ENCODE measurements at places on chromosomes 6 and 20. TPM values are rescaled to one million over a fixed set of nuclear protein-coding genes. Genes with fewer than 3 reads are reported as not detected.

VNN1 gene
- total RNA-seq, result not detected

DNA sequence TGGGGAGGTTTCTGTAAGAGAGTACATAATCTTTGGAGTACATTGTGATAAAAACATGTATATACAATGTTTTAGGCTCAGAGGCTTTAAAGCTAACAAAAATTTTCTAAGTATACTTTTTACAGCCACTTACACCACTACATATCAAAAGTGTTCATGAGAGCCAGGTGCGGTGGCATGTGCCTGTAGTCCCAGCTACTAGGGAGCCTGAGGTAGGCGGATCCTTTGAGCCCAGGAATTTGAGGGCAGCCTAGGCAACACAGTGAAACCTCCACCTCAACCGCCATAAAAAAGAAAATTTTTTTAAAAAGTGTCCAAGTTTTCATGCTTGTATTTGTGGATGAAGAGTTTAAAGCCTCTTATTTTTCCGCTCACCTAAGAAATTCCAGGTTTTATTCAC lies 22.5 kb downstream of the SNX3 start:
- no peak for DNase-seq

DNA sequence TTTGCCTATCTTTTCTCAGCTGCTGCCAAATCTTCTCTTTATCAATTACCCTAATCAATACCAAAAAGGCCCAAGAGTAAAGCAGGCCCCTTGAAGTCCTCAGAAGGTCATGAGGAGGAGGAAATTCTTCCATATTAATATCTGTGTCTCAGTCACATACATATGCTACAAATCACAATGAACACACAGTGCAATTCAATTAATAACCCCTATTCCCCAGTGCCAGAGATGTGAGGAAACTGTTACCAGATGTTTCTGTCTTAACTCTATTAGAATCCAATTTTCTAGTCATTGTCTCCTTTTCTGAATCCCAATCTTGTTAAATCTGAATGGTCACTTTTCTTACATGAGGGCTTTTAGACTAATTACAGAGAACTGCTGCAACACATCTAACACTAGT lies 45.9 kb upstream of the SLC2A12 start:
- DNase-seq, result no peak

- no peak for DNase-seq
Measured at GRCh38 chr6:37289931-37290330, 32.0 kb upstream of the TMEM217 start.

DNA sequence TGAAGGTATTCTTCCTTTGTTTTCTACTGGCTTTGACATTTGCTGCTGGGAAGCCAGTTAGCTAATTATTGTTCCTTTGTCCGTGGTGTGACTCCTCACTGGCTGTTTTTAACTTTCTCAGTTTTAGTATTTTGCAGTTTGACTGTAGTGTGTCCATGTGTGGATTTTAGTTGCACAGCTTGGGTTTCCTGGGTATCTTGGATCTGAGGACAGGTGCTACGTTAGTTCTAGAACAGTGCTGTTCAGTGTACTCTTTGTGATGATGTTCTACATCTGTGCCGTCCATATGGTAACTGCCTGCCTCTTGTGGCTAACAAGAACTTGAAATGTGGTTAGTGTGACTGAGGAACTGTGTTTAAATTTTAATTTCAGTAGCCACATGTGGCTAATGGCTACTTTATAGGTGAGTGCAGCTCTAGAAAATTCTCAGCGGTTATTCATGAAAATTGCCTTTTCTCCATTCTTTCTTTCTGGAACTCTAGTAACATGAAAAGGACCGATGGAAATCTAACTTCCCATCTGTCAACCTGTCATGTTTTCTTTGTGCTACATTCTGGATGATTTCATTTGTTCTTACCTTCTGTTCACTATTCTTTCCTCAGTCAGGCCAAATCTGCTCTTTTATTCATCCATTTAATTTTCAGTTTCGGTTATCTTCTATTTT lies 7.4 kb downstream of the SNX9 start:
- no peak for DNase-seq

- no peak for DNase-seq
Measured at GRCh38 chr6:144408161-144408560, 123.0 kb downstream of the UTRN start.

ZHX3 gene
- 5.8 TPM for total RNA-seq

PHACTR1 gene
- 33.9 TPM for total RNA-seq

Measured in cardiac muscle cell (in vitro differentiated cells and primary cell).